Activated naive CD4-positive, alpha-beta T cell (primary cell): ENCODE measurements at places on chromosomes 3 and 15.

- DNase-seq = no peak
These were observed 17.4 kb downstream of the SH3BP5 start for GRCh38 chr3:15315003-15315402.

DNA sequence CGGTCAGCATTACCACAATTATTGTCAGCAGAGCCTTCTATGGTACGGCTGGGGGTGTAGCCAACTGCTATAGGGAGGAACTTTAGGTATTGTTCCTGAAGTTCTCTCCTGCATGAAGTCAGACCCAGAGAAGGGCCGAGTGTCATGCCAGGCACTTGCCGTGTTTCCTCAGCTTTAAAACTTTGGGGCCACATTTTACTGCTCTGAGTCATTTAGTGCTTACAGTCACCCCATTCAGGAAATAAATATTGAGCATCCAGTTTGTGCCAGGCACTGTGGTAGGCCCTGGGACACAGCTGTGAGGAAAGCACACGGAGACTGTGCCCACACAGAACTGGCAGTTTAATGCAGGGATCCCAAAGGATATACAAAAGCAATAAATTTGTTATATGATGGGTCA lies 54.5 kb upstream of the APEH start:
- no peak for DNase-seq

DNA sequence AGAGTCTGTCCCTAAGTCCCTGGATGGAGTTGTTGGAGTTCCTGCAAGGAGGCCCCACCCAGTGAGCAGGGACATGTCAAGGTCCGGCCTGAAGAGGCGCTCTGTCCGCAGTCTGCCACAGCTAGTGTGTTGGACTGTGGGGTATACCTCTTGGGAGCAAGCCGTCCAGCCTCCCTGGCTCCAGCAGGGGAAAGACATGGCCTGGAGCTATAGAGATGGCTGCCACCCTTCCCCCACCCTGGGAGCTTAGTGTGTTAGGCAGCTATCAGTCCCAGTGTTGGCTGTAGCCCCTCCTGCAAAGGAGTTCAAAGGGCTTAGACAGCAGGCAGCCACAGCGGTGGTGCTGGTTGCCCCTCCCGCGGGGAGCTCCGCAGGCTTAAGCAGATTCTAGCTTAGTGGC lies 20.3 kb downstream of the IMPG2 start:
- no peak for DNase-seq

GRCh38 chr3:128432971-128433836 lies 33.5 kb downstream of the DNAJB8 start:
- no peak for DNase-seq

GRCh38 chr3:179098388-179099077 lies 26.9 kb upstream of the ZMAT3 start:
- DNase-seq = no peak

DNA sequence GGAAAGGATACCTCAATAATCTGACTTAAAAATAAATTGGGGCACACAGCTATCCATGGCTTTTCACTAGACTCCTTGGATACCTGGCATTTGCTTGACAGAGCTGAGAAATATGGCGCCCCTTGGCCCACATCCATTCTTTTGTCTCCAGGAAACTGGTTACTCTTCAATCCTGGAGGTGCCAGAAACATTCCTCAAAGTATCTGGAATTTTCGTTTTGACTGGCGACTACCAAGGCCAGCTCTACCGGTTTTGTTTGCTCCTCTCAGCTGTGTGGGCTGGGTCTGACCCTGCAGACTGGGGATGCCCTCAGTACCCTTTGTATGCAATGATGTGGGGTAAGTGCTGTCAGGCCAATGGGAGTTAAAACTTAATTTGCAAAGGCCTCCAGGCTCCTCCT lies 27.0 kb downstream of the KATNBL1 start:
- DNase-seq = no peak
